ENCODE measurements at places on chromosomes 6 and 20.

DNA sequence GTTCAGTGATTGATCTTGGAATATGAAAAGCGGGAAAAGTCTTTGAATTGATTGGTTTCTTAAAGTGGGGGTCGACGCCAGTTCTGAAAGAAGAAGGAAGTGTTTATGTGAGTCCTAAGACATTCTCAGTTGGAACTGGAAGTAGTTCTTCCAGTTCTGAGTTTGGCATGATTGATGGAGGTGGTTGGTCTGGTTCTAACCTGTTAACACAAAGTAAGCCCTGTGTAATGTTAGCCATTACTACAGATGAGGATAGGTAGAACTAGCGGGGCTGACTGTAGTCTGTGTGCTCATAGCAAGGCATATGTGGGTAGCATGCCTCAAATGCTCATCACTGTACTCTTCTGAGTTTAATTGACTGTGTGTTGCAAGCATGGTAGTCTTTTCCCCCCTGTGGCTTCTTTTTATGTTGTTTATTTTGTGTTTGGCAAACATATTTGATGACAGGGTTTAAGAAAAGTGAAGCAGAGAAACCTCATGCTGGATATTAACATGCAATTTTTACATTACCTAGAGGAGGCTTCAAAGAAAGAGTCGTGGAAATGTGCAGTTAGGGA, 24.9 kb downstream of the CITED2 start:
- DNase-seq: no peak

GRCh38 chr20:7449269-7449668, 491.0 kb downstream of the HAO1 start:
- no peak for DNase-seq

DNA sequence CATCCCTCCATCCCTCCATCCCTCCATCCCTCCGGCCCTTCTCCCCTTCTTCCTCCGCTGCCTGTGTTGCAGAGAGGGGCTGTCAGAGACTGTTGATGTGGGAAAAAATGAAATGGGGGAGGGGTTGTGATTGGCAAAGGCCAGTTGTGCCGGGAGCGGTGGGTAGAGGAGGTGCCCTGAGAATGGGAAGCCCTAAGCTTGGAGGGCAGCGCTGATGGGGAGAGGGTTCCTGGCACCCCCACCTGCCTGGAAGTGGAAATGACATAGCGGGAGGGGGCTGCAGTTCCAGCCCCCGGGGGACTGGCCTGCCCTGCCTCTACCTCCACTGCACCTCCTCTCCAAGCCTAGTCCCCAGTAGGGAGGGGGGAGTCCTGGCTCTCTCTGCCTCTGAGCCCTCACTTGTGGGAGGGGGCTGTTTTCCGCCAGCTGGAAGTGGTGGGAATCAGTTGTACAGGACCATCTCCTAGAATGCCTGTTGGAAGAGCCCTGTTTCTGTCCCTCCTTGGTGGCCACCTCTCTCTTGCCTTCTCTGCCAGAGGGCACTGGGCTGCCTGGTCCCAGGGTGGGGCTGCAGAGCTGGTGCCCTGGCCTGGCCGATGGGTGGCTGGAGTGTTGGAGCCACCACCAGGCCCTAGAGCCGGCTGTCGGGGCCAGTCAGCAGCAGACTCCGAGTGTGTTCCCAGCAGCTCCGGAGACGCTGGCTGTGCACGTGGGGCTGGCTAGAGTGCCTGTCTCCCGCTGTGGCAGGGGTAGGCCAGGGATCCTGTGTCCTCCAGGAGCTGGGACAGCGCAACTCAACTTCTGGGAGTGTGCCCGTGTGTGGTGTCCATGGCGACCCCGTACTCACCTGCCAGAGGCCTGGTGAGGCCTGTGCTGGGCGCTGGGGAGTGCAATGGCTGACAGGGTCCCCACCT, 1.5 kb downstream of the DLGAP4 start:
- no peak for DNase-seq

- DNase-seq: peak; percentile 16
Measured at GRCh38 chr20:59385480-59385879, 85.1 kb downstream of the EDN3 start.

DNA sequence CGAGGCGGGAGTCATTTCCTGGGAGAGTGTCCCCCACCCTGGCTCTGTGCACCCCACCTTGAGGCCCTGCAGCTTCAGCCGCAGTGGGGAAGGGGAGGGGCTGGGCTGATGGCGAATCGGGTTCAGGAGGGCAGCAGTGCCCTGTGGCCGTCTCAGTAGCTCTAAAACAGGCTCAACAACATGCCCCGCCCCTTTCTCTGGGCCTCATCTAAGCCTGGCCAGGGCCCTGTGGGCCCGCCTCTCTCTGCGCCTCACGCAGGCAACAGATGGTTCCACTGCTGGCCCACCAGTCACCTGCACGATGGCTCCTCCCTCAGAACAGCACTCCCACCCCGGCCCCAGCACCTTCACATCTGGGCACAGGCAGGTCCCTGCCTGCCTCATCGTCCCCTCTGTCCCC, 30.2 kb downstream of the CHRNA4 start:
- DNase-seq: no peak

- no peak for DNase-seq
Measured at GRCh38 chr6:108777536-108777935, 70.7 kb upstream of the ARMC2 start.

DNA sequence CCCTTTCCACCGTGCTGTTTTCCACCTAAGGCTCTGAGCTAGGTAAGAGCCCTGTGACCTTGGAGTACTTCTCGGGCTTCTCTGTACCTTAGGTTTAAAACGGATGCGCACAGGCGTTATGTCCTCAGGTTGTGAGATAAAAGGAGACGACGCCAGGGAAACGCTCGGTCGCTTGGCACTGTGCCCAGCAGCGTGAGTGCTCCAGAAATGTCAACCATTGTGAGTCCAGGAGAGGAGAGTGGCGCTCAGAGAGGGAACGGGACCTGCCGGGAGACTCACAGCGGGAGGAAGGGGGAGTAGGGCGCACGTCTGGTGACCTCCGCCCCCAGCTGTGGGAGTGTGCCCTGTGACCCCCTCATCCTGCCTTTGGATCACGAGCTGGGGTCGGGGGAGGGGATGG, 33.8 kb upstream of the SCRT2 start:
- no peak for DNase-seq

DNA sequence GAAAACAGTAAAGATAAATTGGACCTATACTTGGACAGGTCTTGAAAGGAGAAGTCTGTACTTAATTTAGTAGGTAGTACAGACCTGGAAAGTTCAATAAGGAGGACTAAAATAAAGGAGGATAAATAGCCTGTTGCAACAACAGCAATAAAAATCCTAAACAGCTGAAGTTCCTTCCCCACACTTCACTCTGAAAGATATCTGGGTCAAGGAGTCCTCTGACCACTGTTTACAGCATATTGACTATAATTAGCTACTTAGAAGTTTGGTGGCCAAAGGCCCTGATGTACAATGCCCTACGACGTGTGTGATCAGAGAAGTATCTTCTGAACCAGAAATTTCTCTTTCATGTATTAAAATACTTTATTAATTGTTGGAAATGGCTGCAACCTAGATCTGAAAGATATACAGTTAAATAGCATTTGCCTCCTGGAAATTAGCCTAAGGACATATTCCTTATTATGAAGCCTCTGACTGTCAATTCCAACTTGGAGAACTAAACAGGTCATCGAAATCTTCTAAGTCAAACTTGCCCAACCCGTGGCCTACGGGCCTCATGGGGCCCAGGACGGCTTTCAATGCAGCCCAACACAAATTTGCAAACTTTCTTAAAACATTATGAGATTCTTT, 82.8 kb downstream of the KIF13A start:
- no peak for DNase-seq

GRCh38 chr6:32188381-32189068, 1.5 kb downstream of the PBX2 start:
- no peak for DNase-seq

DNA sequence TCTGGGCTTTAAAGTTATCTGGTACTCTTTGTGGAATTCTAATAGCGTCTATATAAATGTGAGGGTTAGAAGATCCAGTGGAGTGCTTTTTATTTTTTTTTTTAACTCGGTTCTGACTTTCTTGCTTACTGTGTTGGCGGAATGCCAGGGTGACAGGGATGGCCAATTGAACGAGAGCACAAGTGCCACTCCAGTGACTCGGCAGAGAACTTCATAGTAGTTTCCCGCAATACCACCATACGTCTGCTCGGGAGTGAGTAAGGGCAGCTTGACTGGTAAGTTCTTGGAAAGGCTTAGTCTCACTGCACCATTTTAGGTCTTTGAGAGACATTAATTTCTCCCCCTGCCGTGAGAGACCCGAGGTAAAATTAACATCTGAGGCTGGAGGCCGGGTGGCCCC, 49.4 kb upstream of the TULP1 start:
- DNase-seq: no peak

GRCh38 chr6:107578642-107579341, 88.9 kb downstream of the SOBP start:
- no peak for DNase-seq

- no peak for DNase-seq
Measured at GRCh38 chr6:155045561-155046404, 50.7 kb downstream of the TIAM2 start.

- no peak for DNase-seq
Measured at GRCh38 chr20:41560970-41561369, 57.2 kb downstream of the CHD6 start.

Measured in central memory CD4-positive, alpha-beta T cell (primary cell).